ENCODE measurements at places on chromosomes 3 and 15.

DNA sequence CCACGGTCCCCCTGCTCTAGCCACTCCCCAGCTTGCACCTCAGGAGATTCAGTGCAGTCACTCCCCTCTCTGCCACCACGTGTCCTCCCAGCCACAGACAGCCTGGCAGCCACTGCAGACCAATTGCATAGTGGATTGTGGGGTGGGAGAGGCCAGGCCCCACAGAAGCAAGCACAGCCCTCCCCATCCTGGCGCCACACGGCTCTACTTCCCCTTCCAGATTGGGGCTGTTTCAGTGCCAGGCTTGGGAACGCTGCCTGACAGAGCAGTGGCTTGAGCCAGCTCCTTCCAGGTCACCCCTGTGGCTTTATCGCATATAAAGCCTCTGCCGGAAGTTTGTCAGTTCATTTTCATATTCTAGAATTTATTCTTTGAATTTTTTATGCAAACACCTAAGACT lies 90.7 kb downstream of the TMEM266 start:
- DNase-seq, result no peak

DNA sequence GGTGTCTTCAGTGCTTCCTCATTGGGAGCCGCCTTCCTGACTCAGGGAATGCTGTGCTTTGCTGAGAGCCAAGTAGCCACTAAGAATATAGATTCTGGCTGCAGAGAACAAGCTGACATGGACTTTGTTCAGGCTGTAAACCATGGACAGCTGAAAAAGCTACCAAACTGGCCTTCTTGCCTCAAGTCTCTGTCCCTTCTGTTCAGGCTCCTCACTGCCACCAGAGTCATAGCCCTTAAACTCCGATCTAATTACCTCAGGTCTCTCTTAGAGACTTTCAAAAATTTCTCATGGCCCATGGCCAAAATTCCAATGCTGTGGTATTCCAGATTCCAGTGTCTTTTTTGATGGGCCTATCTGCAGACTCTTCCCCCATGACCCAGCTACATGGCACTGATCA lies 19.4 kb upstream of the PTX3 start:
- DNase-seq, result no peak

GRCh38 chr15:93613386-93613785 lies 524.4 kb upstream of the RGMA start:
- no peak for DNase-seq

DNA sequence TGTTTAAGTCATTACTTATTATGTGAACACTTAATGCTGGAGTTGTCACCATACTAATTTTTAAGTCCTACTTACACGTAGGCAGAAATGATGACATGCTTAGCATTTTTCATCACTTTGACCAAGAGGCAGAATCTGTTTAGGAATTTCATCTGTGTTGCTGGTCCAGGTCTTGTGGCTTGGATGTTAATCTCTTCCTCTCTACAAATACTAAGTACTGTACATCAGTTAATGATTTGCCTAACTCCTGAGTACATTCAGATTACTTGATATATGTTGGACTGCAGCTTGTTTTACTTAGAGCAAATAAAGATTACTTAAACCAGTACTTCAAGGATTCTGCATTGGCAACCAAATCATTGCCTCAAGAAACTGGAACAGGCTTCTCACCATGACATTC lies 8.6 kb downstream of the SNRK start:
- DNase-seq, result no peak

GRCh38 chr3:55180936-55181535 lies 253.2 kb upstream of the LRTM1 start:
- DNase-seq, result no peak

GRCh38 chr3:24522146-24522579 lies 27.5 kb upstream of the THRB start:
- no peak for DNase-seq

DNA sequence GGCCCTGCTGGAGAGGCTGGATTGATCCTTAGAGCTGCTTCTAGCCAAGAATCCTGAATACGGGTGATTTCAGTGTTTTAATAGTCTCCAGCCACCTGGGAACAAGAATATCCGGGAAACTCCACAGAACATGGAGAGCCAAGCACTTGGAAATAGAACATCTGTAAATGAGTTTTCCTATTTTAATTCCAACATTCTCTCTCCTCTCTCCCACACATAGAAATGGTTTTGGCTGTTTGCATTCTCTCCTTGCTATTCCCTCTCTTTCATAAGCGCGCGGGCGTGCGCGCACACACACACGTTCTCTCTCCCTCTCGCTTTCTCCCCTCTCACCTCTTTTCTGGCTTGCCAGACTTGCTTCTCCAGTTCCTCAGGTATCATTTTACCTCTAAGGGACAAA lies 50.6 kb downstream of the GADL1 start:
- no peak for DNase-seq

- no peak for DNase-seq
Observed at GRCh38 chr3:31573036-31573779, 40.5 kb downstream of the STT3B start.

DNA sequence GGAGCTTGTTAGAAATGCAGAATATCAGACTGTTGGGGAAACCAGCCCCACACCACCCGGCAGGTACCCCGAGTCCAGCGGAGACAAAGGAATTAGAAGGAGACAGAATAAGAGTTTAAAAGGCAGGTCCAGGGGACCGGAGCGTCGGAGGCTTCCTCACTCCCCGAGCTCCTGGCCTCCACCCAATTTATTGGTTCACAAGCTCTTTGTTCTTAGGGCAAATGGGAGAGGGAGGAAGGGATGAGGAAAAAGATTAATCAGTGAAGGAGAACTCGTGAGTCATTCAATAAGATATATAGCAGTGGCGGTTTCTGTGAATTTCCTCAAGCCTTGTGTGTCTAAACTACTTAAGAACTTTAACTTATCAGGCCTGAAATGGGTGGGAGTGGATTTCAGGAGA lies 32.1 kb upstream of the WDR72 start:
- DNase-seq, result no peak

DNA sequence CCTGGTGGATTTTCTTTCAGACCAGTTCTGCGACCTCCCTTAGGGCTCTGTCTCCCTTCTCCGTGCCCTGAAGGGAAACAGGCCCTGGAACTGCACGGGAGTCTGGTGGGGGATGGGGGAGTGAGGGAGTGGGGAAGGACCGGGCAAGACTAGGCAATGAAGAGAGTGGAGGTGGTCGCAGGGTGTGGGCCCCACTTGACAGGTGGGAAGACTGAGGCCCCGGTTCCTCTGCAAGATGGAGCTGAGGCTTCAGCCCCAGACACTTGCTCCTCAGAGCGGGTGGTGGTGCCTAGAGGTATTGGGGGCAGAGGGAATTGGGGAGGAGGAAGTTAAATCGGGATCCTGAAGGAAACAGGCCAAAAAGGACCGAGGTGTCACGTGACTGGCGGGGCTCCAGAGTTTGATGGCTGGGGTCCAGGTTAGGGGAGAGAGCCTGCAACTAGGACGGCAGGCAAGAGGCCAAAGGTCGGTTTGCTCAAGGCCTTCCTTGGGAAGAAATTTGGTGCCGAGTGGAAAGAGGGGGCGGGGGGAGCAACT lies 597 bp upstream of the CAMK1 start:
- no peak for DNase-seq

GRCh38 chr3:123039178-123039577 lies 11.6 kb upstream of the SEMA5B start:
- no peak for DNase-seq

- no peak for DNase-seq
Observed at GRCh38 chr3:124044956-124045355, 53.0 kb upstream of the ROPN1 start.

GRCh38 chr3:36379872-36380220 lies 458 bp upstream of the STAC start:
- DNase-seq, result no peak

- DNase-seq, result no peak
Observed at GRCh38 chr3:36373666-36374065, 6.6 kb upstream of the STAC start.

DNA sequence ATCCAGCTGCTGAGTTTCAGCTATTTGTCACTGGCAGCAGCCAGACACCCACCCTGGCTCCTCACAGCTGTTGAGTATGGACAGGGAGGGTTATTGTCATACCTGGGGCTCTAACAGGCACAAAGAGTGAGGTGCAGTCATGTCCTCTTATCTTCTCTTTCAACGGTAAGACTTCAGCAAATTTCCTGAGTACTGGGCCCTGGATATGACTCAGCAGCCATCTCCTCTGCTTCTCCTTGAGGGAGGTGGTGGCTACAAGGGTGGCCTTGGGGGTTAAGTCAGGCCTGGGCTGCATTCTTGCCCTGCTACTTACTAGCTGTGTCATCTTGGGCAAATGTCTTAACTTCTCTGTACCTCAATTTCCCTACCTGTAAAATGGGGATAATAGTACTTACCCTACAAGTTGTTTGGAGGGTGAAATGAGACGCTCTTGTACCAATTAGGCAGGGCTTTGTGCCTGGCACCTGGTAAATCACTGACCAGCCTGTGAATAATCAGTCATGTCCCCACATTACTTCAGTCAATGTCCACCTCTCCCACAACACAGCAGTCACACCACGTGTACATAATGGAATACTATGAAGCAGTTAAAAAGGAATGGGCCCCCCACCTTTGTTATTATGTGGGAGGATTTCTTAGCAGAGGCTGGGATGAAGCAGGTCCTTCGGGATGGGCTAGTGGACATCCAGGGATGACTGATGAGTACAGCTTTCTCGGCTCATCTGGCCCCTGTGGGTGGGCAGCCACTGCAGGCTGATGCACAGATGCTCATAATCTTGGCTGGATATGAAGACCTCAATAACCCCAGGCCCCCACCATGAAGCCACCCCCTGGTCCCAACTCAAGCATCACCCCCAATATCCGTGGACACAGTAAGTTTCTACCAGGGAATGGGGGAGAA lies 528.8 kb downstream of the SHQ1 start:
- no peak for DNase-seq

DNA sequence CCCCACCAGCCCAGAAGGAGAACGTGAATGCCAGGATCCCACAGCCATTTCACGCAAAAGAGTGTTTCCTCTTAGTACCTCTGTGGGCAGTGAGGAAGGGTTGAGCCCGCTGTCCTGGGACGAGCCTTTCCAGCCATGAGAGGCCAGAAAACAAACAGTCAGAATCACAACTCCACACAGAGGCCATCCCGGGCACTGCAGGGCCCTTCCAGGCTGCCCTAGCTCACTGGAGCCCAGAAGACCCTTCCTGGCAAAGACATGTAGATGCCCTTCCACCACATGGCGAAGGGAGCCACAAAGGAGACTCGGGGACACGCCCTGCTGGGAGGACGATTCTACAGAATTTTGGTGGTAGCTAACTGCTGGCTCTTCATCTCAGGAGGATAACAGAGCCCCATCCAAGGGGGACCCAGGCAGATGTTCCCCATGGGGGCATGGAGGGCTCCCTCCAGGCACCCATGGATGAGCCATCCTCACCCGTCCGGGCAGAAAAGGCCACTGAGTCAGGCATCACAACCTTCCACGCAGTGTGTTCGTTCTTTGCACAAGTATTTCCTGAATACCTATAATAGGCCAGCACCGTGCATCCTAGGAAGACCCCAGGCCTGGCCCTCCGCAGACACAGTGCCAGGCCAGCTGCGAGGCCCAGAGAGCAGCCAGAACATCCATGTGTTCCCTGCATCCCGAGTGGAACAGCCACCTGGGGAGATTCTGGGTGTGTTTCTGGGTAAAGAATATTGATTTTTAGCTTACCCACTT lies 47.2 kb downstream of the SLC12A8 start:
- no peak for DNase-seq

GRCh38 chr15:31324806-31325594 lies 1.6 kb upstream of the KLF13 start:
- DNase-seq, result no peak

DNA sequence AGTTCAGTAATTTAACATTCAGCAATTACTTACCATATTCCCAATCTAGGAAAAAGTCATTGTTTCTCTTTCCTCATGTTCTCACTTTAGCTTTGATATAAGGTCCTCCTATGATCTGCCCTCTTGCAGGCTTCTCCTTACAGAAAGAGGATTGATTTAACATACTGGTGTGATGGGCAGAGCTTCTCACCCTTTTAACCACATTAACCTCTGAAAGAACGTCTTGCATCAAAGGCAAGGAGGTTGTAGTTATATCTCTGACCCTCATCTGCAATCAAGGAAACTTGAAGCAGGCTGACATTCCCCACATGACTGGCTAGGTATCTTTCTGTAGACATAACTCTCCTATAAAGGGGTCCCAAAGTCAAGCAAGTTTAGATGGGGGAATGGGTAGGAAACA lies 39.5 kb downstream of the BTLA start:
- no peak for DNase-seq

DNA sequence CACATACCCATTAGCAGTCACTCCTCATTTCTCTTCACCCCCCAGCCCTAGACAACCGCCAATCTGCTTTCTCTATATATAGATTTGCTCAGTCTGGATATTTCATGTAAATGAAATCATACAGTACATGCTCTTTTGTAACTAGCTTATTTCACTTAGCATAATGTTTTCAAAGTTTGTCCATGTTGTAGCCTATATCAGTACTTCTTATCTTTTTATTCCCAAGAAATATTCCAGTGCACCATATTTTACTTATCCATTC lies 3.1 kb downstream of the MAP3K13 start:
- DNase-seq, result no peak

GRCh38 chr15:76791511-76791910 lies 113.6 kb downstream of the SCAPER start:
- no peak for DNase-seq

GRCh38 chr15:101025896-101026631 lies 106.9 kb downstream of the LRRK1 start:
- no peak for DNase-seq

- no peak for DNase-seq
Observed at GRCh38 chr3:94524102-94524919, 461.4 kb downstream of the NSUN3 start.

- DNase-seq, result no peak
Observed at GRCh38 chr3:170868577-170869238, 1.3 kb downstream of the RPL22L1 start.

DNA sequence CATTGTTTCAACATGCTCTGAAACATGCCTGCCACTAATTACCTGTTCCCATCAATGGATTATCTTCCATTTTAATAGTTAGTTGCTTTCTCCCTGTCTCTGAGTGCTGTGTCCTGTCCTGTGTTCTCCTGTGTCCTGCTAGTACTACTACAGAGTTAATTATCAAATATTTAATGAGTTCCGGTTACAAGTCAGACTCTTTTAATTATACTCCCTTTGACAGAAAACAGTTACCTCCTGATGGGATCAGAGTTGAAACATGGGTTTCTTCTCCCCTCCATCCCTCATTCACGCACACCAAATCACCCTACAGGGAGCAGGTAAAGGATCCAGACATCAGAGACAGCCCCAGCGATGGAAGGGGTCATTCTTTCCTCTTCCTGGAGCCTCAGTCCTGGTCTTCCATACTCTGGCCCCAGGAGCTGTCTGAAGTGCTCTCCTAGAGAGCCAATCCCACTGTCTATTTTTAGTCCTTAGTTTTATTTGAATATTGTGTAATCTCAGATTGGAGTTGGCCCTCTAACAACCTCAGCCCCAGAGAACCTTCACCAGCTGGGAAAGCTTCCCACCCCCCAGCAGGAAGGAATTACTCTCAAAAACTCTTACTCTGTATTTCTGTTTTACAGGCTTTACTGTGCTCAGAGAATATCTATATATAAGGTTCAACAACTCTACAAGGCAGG lies 137.0 kb upstream of the C2CD4B start:
- no peak for DNase-seq

GRCh38 chr3:14279626-14280061 lies 101.0 kb downstream of the LSM3 start:
- DNase-seq, result no peak
